Activated CD4-positive, CD25-positive, alpha-beta regulatory T cell treated with anti-CD3 and anti-CD28 coated beads, Interleukin-2, amount 50 U/mL, for 24 hours (primary cell): ENCODE measurements at places on chromosomes 1 and 21.
A peak's percentile ranks its signal among the peaks of the same experiment; 100 is the strongest.

- ATAC-seq = no peak
Measured at GRCh38 chr1:165397944-165398343, 41.4 kb upstream of the LMX1A start.

GRCh38 chr1:24351247-24351646 lies 32.1 kb downstream of the GRHL3 start:
- ATAC-seq = peak; percentile 27

GRCh38 chr1:36773827-36774541 lies 260.3 kb downstream of the GRIK3 start:
- ATAC-seq = no peak

GRCh38 chr21:31279214-31279613 lies 64.8 kb downstream of the TIAM1 start:
- ATAC-seq = no peak

GRCh38 chr1:43199093-43199726 lies 27.1 kb downstream of the CFAP57 start:
- peak; percentile 27 for ATAC-seq

DNA sequence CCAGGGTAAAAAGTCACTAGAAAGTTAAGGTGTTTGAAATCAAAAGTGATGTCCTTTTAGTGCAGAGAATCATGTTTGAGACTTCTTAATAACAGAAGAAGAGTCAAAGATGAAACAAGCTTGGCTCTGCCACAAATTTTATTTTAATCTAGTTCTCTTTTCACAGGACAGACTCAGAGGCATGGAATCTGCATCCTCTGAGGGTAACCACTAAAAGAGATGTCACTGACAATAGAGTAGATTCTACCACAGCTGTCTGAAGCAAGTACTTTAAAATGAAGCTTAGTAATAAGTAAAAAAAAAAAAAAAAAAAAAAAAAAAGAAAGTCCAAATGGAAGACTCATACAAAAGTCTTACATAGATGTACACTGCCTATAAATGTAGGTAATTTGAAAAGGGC lies 519.7 kb upstream of the PRMT6 start:
- no peak for ATAC-seq

DNA sequence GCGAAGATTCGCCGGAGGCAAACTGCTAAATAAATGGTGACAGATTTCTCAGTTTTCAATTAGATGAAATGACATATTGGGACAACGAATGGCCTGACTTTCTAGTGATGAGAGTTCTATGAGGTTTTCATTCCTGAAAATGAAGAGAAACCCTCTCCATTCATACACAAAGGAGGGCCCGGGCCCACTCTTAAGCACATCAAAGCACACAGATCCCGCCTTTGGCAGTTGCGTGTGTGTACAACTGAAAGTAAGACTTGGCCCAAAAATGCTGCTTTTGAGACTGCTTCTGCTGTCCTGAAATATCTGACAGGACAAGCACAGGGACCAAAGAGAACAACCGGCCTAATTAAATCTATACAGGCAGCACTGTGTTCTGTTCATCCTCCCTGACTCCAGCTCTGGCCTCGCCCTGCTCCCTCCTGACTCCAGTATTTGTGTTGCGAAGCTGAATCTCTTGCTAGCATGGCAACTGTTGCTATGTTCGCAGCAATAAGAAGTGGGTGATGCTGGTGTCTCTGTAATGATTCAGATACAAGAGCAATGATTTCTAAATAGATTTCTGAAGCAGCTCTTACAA lies 7.4 kb downstream of the LRRC53 start:
- no peak for ATAC-seq

DNA sequence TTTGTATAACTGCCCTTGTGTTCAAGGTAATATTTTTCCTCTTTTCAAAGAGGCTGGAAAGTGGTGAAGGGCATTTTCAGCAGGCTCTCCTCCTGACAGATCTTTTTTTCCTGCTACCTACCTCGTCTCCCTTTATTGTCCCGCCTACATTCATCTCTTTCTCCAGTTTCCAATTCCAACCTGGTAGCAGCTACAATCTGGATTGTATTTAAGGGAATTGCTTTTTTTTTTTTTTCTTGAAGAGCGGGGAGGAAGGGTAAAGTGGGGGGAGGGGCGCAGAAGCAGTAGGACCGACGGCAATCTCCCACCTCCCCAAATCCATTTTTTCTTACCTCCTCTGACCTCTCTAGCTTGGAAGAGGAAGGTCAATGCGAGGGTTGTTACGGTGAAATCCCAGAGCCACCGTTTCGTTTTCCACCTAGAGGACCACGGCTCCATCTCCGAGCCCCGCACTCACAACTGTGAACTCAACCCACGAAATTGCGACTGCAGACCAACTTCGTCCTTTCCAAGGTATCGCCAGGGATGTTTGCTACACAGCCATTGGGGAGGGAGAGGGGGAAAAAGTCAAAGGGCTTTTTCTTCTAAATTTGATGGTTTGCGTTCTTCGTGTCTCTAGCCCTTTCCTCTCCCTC lies 464 bp downstream of the COL11A1 start:
- ATAC-seq = no peak

- ATAC-seq = no peak
Measured at GRCh38 chr1:168726281-168726680, 2.7 kb downstream of the DPT start.

GRCh38 chr1:8203056-8203455 lies 114.9 kb upstream of the SLC45A1 start:
- no peak for ATAC-seq

GRCh38 chr1:175182201-175182746 lies 10.3 kb downstream of the KIAA0040 start:
- no peak for ATAC-seq

DNA sequence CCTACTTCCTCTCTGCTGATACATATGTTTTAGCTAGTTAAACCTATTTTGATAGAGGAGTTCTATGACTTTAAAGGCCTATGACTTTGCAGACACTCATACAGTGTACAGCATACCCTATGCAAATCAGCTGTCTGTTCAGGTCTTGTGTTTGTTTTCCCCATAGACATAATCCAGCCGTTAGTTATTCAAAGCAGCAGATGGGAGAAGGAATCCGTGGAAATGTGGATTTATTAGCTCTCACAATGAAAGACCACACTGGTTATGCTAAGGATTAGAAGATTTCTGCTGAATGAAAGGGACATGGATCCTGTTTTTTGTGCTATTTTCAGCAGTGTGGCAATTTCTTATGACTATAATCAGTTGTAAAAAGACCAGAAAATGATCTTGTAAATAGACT lies 59.8 kb downstream of the MAST2 start:
- no peak for ATAC-seq

- ATAC-seq = no peak
Measured at GRCh38 chr1:8723010-8723409, 94.4 kb downstream of the RERE start.

DNA sequence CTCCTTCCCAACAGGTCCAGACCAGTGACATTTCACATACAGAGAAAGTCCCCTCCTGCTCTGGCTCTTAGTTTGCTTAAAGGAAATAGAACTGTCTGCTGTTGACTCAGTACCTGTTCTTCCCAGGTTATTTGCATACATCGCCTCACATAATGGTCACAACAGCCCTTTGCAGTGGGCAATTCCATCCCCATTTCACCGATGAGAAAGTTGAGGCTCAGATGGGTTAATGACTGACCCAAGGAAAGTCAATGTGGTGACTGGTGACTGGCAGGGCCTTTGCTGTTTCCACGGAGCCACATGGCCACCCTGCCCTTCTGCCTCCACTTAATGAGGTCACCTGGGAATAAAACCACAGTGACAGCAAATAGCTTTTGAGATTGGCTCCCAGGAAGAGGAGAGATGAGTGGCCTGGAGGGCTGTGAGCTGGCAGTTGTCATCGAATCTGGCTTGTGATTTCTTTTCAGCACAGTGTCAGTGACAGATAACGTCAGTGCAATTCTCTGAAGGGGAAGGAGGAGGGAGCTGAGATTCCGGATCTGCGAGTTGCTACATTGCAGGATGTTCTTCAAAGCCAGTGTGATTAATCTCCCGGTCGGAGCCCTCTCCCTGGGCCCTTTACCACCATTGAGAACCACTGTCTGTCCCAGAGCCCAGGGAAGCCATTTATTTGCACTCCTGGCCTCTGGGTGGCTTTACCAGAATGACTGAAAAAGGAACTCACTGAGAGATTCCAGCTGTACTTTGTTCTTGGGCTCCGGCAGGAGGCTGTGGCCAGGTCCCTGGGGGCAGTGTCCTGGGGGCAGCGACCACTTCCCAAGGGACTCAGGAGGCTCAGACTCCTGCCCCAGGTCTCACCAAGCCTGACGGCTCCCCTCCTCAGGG lies 117.2 kb downstream of the CNIH3 start:
- ATAC-seq = no peak

- no peak for ATAC-seq
Measured at GRCh38 chr21:44483288-44484237, 28.3 kb downstream of the LRRC3 start.

- no peak for ATAC-seq
Measured at GRCh38 chr1:39483276-39483675, 8.2 kb upstream of the BMP8A start.

- no peak for ATAC-seq
Measured at GRCh38 chr21:44916965-44917364, 3.7 kb downstream of the ITGB2 start.

DNA sequence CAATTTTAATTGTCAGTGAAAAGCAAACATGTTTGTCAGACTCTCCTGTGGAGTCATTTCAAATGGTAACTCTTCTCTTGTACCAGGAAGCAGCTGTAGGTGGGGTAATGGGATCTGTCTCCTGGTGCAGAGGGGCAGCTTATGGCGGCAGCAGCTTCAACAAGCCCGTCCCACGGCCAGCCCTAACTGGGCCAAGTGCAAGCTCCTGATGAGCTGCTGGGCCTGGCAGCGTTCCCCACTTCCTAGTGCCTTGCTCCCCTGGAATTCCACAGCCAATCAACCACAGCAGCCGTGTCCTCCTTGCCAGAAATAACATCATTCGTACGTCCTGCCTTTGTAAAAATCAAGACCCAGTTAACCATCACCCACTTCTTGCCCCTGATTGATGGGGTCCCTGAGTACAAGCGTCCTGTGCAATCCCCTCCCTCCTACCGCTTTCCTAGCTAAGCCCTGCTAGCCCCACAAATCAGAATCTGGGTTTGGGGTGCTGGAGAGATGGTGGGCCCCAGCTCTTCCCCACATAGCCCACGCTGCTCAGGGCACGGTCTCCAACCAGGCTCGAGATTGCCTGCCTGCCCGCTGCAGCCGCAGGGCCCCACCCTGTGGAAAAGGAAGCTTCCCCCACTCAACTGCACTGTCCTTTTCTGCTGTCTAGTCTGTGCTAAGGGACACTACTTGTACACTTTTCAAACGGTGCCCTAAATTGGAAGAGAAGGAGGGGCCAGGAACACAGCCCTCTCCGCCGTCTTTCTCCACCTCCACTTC lies 61.2 kb downstream of the TOR1AIP2 start:
- no peak for ATAC-seq

DNA sequence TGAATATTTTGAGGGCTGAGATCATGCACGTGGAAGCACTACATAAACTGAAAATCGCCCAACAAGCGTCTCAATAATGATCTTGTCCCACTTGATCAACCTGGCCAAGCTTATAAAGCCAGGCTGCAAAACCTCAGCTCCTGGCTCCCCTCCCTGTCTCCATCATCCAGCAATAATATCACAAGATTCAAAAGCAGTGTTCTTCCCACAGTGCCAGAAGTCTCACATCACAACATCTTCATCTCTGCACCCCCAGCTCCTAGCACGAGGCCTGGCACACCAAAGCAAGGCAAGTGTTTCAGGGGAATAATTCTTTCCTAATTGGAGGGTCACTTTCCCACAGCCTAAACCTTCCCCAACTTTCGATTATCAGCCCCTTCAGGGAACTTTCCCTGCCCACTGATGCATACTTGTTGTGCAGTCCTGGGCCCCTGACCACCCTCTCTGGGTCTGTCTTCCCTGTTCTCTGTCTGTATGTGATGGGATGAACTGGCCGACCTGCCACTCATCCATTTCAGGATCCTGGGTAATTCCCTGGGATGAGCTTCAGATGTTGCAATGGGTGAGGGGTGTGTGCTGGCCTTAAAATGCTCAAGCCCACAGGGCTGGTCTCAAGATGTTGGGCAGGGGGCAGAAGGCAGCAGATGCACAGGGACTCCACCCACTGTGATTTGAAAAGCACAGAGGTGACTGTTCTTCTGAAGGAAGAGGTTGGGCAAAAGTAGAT lies 129.0 kb downstream of the DMRTB1 start:
- ATAC-seq = no peak

- no peak for ATAC-seq
Measured at GRCh38 chr1:218312509-218312908, 27.4 kb downstream of the RRP15 start.

- peak; percentile 20 for ATAC-seq
Measured at GRCh38 chr21:35925497-35925896, 134.8 kb downstream of the SETD4 start.

GRCh38 chr21:15539376-15539775 lies 190.4 kb upstream of the USP25 start:
- no peak for ATAC-seq

GRCh38 chr21:40324389-40324788 lies 457.2 kb downstream of the PCP4 start:
- no peak for ATAC-seq
